Hematopoietic multipotent progenitor cell treated with erythropoietin and hydrocortisone succinate and interleukin-3 and kit ligand, for 6 days (in vitro differentiated cells): ENCODE measurements at places on chromosomes 12 and 14.
A peak's percentile ranks its signal among the peaks of the same experiment; 100 is the strongest.

GRCh38 chr12:25557830-25558436, 4.8 kb upstream of the LMNTD1 start:
- DNase-seq = peak; percentile 72

GRCh38 chr12:27555361-27555760, 31.4 kb downstream of the PPFIBP1 start:
- no peak for DNase-seq

GRCh38 chr12:113831016-113831415, 135.1 kb downstream of the RBM19 start:
- no peak for DNase-seq

DNA sequence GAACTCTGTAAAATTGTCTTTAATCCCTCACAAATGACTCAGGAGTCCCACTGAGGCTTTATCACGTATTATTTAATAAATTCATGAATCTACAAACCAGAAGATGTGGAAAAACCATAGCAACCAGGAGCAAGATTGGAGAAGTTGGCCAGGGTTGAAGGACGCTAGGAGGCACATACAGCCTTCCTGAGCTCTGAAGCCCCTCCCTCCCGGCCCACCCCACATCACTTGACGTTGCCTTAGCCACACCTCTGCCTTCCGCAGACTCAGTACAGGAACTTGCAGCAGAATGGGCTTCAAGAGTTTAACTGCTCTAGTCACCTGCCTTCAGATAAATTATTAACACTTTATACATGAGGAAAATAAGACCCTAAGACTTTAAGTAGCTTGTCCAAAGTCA, 33.9 kb downstream of the SLC35F4 start:
- peak; percentile 9 for DNase-seq
